ENCODE measurements at places on chromosomes 1 and 21. TPM values are rescaled to one million over a fixed set of nuclear protein-coding genes. Genes with fewer than 3 reads are reported as not detected.

- no peak for DNase-seq
Observed at GRCh38 chr21:32765058-32765457, 6.5 kb downstream of the PAXBP1 start.

The LCA5L gene
- 2.7 TPM for total RNA-seq

The TMEM51 gene
- 43.7 TPM for total RNA-seq

DNA sequence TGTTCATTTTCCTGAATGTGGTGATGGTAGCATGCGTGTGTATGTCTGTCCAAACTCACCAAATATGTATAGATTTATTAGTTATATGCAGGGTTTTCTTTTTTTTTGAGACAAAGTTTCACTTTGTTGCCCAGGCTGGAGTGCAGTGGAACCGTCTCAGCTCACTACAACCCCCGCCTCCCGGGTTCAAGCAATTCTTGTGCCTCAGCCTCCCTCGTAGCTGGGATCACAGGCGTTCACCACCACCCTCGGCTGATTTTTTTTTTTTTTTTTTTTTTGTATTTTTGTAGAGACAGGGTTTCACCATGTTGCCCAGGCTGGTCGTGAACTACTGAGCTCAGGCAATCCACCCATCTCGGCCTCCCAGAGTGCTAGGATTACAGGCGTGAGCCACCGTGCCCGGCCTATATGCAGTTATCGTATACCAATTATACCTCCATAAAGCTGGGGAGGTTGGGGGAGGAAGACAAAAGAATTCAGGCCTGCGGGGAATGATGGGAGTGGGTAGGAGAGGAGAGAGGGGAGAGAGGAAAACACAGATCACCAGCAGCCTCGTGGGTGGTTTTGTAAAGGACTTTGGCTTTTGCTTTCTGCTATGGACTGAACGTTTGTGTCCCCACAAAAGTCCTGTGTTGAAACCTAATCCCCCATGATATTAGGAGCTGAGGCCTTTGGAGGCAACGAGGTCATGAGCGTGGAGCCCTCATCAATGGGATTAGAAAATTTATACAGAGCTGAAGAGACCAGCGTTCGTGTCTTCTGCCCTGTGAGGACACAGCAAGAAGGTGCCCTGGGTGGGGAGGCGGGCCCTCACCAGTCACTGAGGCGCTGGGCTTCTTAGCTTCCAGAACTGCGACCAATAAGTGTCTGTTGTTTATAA lies 4.4 kb upstream of the HNRNPU start:
- no peak for DNase-seq

The SLC44A5 gene
- 0.43 TPM for total RNA-seq

DNA sequence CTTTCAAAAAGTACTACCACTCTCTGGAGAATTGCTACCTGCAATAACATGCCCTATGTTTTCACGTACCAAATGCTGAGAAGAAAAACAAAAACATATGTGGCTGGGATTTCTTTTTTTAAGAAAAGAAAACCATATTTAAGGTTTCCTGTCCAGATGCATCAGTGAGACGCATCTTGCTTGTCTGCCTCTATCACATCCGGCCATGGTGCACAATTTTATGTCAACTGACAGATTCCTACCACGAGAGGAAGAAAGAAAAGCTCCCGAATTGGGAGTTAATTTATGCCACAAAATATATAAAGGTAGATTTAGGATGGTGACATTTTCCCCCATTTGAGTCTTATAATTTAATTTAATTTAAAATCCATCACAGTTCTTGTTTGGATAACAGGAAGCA lies 62.3 kb upstream of the COL24A1 start:
- DNase-seq = no peak

GRCh38 chr21:45113543-45113942 lies 39.2 kb downstream of the ADARB1 start:
- DNase-seq = no peak

- DNase-seq = no peak
Observed at GRCh38 chr21:36661511-36662309, 37.2 kb upstream of the SIM2 start.

DNA sequence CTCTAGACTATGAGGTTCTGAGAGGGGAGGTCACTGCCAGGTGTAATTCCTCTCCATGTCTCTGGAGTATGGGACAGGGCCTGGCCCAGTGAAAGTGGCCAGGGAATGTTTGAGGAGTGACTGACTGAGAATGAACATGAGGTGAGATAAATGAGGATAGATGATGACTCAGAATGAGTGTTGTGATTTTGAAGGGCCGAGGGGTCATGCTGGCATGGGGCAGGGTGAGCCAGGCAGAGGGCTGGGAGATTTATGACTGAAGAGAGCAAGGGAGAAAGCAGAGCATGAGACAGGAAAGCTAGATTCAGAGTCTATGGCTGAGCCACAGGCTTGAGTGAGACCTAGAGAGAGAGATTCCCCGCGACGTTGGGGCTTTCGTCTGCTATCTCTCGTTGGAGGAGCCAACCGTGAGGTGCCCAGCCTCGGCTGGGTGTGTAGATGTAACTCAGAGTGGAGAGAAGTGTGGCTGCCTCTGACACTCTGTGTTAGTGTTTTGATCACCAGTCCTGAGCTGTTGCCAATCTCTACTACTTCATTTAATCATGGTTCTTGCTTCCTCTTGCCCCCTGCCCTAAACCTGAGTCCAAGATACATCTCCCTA lies 50.1 kb downstream of the FOXD2 start:
- no peak for DNase-seq

GRCh38 chr1:170284951-170285350 lies 139.2 kb downstream of the NTMT2 start:
- DNase-seq = no peak

The KCNJ6 gene
- total RNA-seq = 0.12 TPM

DNA sequence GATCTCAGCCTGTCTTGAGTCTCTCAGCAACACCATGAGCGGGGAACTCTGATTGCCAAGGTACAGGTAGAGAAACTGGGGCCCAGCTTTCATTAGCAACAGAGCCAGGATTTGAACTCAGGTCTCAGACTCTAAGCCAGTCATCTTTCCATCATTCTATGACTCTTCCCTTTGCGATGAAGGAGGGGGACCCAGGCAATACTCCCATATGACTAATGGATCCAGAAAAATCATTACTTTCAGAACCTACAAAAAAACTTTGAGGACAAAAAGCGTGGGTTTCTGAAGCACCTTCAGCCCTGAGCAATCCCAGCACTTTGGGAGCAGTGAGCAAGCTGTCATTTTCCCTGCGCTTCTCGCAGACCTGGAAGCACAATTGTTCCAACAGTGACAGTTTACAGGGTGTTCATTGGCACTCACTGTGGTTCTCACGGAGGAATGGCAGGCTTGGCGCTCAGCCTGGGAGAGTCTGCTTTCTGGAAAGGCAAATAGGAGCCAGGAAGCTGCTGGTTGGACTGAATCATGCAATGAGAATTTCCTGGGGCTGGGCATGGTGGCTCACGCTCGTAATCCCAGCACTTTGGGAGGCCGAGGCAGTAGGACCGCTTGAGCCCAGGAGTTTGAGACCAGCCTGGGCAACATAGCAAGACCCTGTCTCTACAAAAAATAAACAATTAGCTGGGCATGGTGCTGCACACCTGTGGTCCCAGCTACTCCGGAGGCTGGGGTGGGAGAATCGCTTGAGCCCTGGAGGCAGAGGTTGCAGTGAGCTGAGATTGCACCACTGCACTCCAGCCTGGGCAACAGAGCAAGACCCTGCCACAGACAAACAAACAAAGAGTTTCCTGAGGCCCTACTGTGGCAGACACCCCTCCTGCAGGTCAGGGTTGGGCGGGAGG lies 40.1 kb downstream of the SLC2A7 start:
- peak; percentile 86 for DNase-seq

GRCh38 chr1:235661568-235661967 lies 12.0 kb upstream of the GNG4 start:
- no peak for DNase-seq

The ZNF593OS gene
- 0.29 TPM for total RNA-seq

DNA sequence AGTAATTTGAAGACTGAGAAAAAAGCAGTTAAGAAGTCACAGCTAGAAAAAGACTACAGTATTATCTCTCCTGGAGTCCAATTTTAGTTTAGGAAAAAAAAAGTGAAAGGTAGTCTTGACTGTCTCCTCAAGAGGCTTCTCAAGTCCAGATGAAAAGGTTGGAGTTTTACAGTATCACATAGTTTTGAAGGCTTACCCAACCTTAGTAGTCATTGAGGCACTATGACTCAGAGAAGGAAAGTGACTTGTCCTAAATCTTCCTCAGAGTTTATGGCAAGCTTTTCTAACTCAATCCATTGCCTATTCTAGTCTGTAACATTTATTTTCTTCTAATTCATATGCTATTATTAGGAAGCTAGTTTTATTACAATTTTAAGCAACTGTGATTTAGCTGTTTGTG lies 174.9 kb downstream of the DPYD start:
- no peak for DNase-seq

The MYOC gene
- 2.4 TPM for total RNA-seq

DNA sequence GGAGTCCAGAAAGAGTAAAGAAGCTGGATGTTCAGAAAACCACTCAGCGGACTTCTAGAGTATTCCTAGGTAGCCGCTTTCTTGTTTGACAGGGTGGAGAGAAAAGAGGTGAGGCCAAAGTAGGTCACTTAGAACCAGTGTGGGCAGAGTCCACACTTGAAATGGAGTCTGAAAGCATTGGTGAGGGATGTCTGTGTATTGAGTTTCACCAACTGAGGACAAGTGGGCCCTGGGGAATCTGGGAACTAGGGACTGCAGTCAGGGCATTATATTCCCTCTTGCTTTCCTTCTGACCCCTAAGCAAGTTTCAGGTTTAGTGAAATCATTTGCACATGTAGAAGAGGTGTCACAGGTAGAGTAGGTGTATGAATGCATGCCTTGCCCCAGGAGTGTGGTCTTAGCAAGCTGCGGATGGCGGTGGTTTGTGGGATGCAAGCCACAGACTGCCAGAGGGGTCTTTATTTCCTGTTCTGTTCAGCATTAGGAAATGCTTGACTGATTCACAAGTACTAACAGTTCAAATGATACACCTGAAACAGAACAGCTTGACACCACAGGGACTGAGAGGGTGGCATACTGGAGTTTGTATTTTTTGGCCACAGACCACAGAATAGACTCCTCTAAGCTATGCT lies 1.1 kb upstream of the GNG12 start:
- DNase-seq = no peak

DNA sequence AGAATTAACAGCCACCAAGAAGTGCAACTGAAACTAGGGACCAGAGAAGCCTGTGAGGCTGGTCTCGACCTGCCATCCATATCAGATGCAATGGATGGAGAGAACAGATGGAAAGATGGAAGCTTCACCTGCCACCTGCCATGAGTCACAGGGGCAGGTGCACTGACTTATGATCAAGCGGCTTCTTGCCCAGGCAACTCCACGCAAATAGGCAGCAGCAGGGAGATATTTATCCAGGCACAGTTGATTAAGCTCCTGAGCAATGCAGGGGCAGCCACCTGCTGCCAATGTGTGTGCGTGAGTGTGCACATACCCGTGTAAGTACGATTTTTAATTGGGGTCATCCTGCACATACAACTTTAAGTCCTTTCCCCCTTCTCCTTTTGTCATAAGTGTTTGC lies 174.2 kb downstream of the PTPRU start:
- no peak for DNase-seq

The ZSCAN20 gene
- total RNA-seq = 9.4 TPM

- DNase-seq = no peak
Observed at GRCh38 chr1:166273618-166274017, 106.8 kb upstream of the FAM78B start.

DNA sequence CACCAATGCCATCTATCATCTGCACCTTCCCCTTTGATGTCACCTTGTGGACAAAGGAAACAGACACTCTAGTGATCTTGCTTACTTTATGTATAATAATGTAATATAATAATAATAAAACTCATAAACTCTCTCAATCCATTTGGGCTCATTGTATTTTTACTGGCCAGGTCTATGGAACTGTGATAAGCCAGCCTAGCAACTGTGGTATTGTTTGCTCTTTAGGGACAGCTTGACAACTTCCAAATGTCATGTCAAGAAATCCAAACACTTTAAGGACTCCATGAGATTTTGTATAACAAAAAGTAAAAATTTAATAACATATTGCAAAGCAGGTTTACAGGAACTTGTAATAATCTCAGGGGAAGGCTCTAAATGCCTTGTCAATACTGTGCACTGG lies 1163.4 kb upstream of the TMPRSS15 start:
- DNase-seq = no peak

GRCh38 chr1:232227306-232227705 lies 402.6 kb downstream of the SIPA1L2 start:
- DNase-seq = no peak

The CFHR2 gene
- not detected for total RNA-seq

The SPATC1L gene
- total RNA-seq = 6.9 TPM

- DNase-seq = no peak
Observed at GRCh38 chr1:40141878-40142535, 19.2 kb upstream of the RLF start.

- peak; percentile 73 for DNase-seq
Observed at GRCh38 chr1:54810153-54810942, 9.2 kb upstream of the TTC22 start.

The MEX3A gene
- total RNA-seq = 1.4 TPM

DNA sequence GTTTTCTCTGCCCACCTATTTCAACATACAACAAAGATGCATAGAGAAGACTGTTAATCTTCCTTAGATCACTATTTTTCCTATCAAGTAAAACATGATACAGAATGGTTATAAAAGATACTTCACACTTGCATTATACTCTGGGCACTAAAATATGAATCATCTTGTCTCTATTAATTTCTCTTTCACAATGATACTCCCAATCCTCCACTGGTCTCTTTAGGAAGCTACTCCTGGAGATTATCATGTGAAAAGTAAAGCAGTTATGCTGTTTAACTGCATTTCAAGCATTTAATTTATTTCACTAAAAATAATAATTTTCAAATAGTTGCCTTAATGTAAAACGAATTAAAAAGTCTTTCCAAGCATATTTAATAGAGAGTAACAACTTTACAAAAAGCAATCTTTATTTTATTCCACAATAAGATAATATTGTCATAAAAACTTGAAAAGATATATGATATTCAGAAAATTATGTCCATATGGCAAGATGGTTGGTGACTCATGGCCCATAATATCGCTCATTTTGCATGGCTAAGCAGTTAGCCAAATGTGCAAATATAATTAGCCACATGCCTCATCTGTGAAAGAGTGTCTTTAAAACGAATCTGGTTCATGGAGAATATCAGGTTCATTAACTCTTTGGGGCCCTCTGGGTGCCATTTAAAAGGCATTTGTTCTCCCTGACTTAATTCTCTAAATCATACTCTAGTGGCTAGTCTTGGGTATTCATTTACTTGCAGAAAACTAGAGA lies 1569.0 kb upstream of the B3GALT2 start:
- DNase-seq = no peak

GRCh38 chr1:115958866-115959265 lies 17.4 kb upstream of the SLC22A15 start:
- no peak for DNase-seq

DNA sequence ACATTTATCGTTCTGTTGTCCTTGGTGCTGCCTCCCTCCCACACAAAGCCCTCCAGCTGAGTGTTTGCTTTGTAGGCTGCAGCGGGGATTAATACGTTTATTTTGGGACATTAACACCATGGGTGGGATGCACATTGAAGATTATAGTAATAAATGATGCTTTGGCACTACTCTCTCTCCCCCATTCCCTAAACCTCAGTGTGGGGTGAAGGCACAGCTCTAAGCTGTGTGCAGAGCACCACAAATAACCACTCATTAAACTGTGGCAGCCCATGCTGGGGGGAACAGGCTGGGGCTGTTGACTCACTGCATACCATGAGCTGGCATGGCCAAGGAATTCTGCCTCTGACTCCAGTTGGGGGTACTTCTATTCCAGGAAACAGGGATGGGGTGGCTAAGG lies 7.7 kb downstream of the PCP4L1 start:
- DNase-seq = no peak

Measured in mucosa of gallbladder (tissue), 1 donor.